Mesendoderm (in vitro differentiated cells): ENCODE measurements at places on chromosomes 5 and 9.

GRCh38 chr5:78108564-78108963, 185.9 kb downstream of the AP3B1 start:
- no peak overlapping the region for H3K27ac ChIP-seq
- no peaks in the 10 kb centered on the region for H3K4me1 ChIP-seq
- DNase-seq: no peak
- no peak overlapping the region for H3K4me3 ChIP-seq

DNA sequence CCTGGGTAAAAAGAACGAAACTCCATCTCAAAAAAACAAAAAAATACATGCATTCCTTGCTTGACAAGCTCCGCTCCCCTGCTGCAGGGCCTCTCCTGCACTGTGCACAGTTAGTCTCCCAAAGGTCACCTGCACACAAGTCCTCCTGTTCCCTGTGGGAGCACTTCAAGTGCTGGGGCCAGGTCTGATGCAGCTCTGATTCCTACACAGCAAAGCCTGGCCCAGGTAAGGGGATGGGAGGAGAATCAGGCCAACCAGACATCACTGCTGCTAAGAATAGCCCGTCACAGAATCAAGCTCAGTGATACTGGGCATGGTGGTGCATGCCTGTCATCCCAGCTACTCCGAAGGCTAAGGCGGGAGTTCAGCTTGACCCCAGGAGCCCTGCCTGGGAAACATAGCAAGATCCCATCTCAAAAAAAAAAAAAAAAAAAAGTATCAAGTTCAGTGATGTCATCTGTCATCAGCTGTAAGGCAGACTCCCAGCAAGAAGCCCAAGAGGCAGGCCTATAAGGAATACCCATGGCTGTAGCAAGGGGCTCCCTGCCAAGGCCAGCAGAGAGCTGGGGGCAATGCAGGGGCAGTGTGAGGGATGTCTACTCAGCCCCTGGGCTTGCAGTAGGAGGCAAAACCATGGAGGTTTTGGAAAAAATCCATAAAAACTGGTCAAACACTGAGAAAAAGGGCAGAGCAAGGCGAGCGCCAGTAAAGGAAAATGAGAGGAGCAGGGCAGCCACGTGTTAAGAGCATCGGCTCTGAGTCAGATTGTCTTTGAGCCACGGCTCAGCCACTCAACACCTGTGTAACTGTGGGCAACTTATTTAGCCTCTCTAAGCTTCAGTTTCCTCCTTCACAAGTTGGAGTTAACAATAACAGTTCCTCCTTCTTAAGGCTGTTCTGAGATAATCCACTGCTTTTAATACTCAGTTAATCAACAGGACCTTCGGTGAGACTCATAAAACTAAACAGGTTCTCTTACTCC, 3.2 kb downstream of the TPM2 start:
- no peak for DNase-seq
- no peaks in the 10 kb centered on the region for H3K27me3 ChIP-seq
- no peak overlapping the region for H3K27ac ChIP-seq
- peaks cover 11% of the 10 kb centered on the region for H3K36me3 ChIP-seq

- no peak overlapping the region for H3K4me3 ChIP-seq
- no peak for DNase-seq
- H3K4me1 ChIP-seq: no peaks in the 10 kb centered on the region
- no peak overlapping the region for H3K27ac ChIP-seq
- H3K36me3 ChIP-seq: no peaks in the 10 kb centered on the region
- H3K27me3 ChIP-seq: no peaks in the 10 kb centered on the region
These were observed 83.4 kb upstream of the IQGAP2 start for GRCh38 chr5:76319673-76320072.

- peaks cover 3% of the 10 kb centered on the region for H3K4me1 ChIP-seq
- H3K27ac ChIP-seq: no peak within 1 kb of the TSS
- peak; percentile 97 for DNase-seq
- peak within 1 kb of the TSS; percentile 98 for H3K4me3 ChIP-seq
- H3K27me3 ChIP-seq: no peaks in the 10 kb centered on the region
These were observed at the start of the genes ERCC8 and NDUFAF2 for GRCh38 chr5:60944904-60945812. Gene ERCC8, minus strand, starts transcription at chr5:60945070. Its CDS starts 62 bp downstream, at chr5:60945008. Gene NDUFAF2, plus strand, starts transcription at chr5:60945205. Its CDS starts 51 bp downstream, at chr5:60945256.

- no peak for DNase-seq
- H3K27ac ChIP-seq: no peak overlapping the region
- peaks cover 6% of the 10 kb centered on the region for H3K4me1 ChIP-seq
- no peaks in the 10 kb centered on the region for H3K27me3 ChIP-seq
These were observed 21.3 kb downstream of the ABCA1 start for GRCh38 chr9:104906441-104907277.

GRCh38 chr9:126955811-126956210, 41.2 kb downstream of the RALGPS1 start:
- H3K27me3 ChIP-seq: no peaks in the 10 kb centered on the region
- DNase-seq: no peak
- no peak overlapping the region for H3K4me3 ChIP-seq
- H3K36me3 ChIP-seq: no peaks in the 10 kb centered on the region
- no peaks in the 10 kb centered on the region for H3K4me1 ChIP-seq

- no peaks in the 10 kb centered on the region for H3K27me3 ChIP-seq
- no peak overlapping the region for H3K27ac ChIP-seq
- DNase-seq: peak; percentile 14
These were observed 1.1 kb downstream of the HEXB start for GRCh38 chr5:74685979-74686631.

DNA sequence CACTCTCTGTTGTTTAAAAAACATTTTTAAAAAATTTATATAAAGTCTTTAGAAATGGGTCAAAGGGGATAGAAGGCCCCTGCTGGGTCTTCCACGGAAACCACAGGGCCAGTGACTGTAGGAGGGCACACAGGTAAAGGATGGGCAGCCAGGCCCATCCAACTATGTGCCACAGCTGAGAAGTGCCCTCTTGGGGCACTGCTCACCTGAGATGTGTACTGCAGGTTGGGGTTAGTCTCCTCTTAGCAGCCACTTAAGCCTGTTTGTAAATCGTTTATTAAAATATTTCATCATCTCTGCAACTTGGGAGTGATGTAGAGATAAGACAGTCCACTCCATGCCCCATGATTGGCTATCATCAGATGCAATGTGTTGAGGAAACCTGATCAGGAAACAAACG, 222.4 kb downstream of the DIRAS2 start:
- no peak overlapping the region for H3K27ac ChIP-seq
- H3K4me3 ChIP-seq: no peak overlapping the region
- H3K27me3 ChIP-seq: no peaks in the 10 kb centered on the region

DNA sequence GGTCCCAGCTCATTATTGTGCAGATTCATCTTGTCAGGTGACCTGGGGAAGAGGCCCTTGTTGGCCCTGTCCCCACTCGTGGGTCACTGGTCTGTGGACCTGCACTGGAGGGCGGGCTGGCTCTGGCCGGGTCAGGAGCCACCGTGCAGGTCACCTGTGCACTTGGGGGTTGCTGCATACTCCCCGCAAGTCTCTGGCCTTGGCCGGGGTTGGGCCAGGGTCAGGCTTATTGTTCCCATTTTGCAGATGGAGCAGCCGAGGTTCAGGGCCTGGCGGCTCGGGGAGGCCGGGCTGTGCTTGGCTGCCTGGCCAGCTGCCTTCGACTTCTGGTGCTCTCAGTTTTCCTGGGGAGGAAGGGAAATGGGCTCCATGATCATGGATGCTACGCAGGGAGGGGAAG, 108.3 kb upstream of the FCN2 start:
- peaks cover 14% of the 10 kb centered on the region for H3K36me3 ChIP-seq
- DNase-seq: no peak
- no peaks in the 10 kb centered on the region for H3K4me1 ChIP-seq
- no peaks in the 10 kb centered on the region for H3K27me3 ChIP-seq
- H3K27ac ChIP-seq: no peak overlapping the region

DNA sequence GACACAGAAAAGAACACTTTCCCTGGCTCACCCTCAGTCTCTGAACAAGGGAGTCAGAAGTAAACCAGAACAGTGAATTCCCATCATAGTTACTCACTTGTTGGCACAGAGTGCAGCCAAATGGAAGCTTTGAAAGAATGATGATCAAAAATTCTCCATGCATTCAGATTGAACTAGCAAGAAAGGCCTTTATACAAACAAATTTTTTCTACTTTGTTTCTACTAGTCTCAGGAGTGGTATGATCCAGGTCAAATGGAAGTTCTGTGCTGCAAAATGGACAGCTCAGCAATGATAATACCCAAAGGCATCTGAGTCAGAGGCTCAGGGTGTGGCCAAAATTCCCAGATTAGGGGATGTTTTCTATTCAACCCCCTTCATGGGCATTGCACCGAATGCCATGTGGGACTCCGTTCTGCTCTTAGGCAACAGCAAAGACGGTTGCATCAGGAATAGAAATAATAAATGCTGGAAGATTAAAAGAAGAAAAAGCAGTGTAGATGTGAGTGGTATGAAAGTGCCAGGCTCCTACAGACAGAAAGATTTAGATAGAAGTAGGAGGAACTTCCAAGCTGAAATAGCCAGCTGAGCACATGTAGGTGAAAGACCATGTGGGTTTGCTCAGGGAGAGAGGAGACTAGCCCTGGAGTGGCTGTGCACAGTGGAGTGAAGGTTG, 24.0 kb upstream of the ASPN start:
- H3K4me1 ChIP-seq: peaks cover 2% of the 10 kb centered on the region
- no peak overlapping the region for H3K4me3 ChIP-seq
- no peaks in the 10 kb centered on the region for H3K36me3 ChIP-seq
- H3K27ac ChIP-seq: no peak overlapping the region
- no peak for DNase-seq
- H3K27me3 ChIP-seq: no peaks in the 10 kb centered on the region

DNA sequence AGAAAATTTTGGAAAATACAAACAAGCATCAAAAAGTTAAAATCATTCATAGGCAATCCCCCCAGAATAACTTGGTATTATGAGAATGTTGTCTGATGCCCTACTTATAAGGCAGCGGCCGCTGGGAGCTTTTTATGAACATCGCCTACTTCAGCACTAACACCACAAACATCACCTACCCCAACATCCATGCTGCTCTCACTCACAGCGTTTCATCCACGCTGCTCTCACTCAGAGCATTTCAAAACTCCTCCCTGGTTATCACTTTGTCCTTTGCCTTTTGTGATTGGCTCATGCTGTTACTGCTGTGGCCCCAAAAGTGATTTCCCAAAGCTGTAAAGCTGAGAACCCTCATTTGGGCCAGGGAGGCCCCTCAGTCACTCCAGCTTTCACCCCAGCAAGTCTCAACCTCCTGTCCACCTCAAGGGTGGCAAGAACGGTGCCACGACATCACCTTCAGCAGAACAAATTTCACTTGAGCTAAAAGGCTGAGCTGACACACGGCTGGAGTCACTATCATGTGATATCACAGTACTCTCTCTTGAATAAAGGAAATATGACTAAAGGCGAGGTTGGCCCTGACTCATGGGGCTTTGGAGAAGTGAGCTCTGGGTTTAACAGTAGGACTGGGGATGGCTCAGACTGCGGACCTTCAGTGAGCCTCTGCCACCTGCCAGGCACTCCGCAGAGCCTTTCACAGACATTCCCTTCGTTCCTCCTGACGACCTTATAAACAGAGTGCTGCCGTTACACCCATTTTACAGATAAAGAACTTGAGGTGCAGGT, 25.2 kb downstream of the SHC3 start:
- H3K4me3 ChIP-seq: no peak overlapping the region
- no peak for DNase-seq
- H3K27ac ChIP-seq: no peak overlapping the region
- no peaks in the 10 kb centered on the region for H3K36me3 ChIP-seq

- no peaks in the 10 kb centered on the region for H3K4me1 ChIP-seq
- no peaks in the 10 kb centered on the region for H3K36me3 ChIP-seq
- no peaks in the 10 kb centered on the region for H3K27me3 ChIP-seq
These were observed 377.7 kb downstream of the PIK3R1 start for GRCh38 chr5:68593211-68593671.

- DNase-seq: no peak
- no peaks in the 10 kb centered on the region for H3K27me3 ChIP-seq
- H3K27ac ChIP-seq: no peak overlapping the region
- no peaks in the 10 kb centered on the region for H3K36me3 ChIP-seq
- H3K4me3 ChIP-seq: no peak overlapping the region
- no peaks in the 10 kb centered on the region for H3K4me1 ChIP-seq
These were observed 6.1 kb upstream of the PHF19 start for GRCh38 chr9:120882935-120883607.

GRCh38 chr9:113910036-113910639, 34.0 kb downstream of the ZNF618 start:
- DNase-seq: no peak

DNA sequence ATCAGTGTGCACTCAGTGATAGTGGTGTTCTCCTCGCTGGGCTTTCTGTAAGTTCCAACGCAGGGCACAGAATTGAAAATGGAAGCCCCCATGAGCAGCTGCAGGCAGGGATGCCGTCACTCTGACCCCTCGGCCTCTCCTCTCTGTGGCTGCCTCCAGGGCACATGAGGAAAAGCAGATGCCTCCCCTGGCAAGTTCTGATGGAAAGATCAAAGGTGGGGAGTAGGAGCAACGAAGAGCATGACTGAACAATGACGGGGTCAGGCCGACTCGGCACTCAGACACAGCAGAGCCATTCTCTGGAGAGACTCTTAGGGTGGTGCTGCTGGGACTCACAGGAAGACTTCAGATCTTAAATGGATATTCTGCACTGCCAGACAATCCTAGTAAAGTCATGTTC, 65.6 kb upstream of the CKMT2 start:
- DNase-seq: no peak
- H3K4me3 ChIP-seq: no peak overlapping the region
- H3K36me3 ChIP-seq: no peaks in the 10 kb centered on the region
- H3K27ac ChIP-seq: no peak overlapping the region

- no peaks in the 10 kb centered on the region for H3K27me3 ChIP-seq
- no peaks in the 10 kb centered on the region for H3K36me3 ChIP-seq
- no peak overlapping the region for H3K4me3 ChIP-seq
These were observed 4.6 kb upstream of the ZNF608 start for GRCh38 chr5:124751031-124751430.

DNA sequence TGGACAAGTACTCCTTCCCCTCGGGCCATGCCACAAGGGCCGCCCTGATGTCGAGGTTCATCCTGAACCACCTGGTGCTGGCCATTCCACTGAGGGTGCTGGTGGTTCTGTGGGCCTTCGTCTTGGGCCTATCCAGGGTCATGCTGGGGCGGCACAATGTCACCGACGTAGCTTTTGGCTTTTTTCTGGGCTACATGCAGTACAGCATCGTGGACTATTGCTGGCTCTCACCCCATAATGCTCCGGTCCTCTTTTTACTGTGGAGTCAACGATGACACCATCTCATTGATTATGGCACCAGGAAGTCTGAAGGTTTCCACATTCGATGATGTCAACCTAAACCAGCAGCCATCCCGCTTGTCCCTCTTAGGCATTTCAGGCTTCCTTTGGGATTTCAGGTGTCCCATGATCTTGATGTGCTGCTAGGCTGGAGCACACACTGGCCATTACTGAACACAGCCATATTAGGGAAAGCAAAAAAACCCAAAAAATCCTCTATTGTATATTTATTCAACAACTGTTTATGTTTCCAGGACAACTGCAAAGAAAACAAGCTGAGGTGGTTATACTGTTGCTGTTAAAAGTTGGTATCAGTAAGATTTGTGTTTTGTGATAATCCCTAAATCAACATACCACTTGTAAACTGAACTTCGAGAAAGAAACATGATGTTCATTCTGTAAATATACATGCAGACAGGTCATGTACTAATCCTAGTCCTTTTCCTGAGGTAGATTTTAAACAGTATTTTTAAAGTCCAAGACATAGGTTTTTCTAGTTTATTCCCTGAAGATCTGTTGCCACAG, 1.1 kb downstream of the PLPP6 start:
- no peaks in the 10 kb centered on the region for H3K36me3 ChIP-seq
- H3K27me3 ChIP-seq: no peaks in the 10 kb centered on the region
- DNase-seq: peak; percentile 61
- peaks cover 8% of the 10 kb centered on the region for H3K4me1 ChIP-seq
- H3K27ac ChIP-seq: no peak overlapping the region
- H3K4me3 ChIP-seq: no peak overlapping the region

GRCh38 chr5:139849942-139850341, 54.3 kb downstream of the PSD2 start:
- no peaks in the 10 kb centered on the region for H3K4me1 ChIP-seq
- peaks cover 12% of the 10 kb centered on the region for H3K27me3 ChIP-seq
- DNase-seq: no peak
- H3K27ac ChIP-seq: no peak overlapping the region
